ENCODE measurements at places on chromosomes 5 and 9.

- DNase-seq = no peak
Measured at GRCh38 chr5:7872517-7873130, 3.7 kb downstream of the MTRR start.

DNA sequence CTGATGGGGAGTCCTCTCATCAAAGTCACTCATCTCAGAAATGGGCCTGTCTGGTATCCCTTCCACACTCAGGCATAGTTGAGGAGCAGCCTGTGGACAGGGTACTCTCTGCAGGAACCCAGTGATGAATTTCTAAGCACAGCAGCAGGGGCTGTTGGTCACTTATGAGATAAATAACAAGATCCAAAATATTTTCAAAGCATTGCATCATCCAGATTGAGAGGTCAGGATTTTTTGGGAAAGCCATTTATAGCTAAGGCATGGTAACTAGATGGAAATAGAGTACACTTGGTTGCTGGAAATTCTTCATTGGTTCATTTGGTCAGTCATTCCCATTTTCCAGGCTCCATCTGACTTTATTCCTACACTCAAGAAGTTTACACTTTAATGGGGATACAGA, 246.8 kb upstream of the RAI14 start:
- no peak for DNase-seq

DNA sequence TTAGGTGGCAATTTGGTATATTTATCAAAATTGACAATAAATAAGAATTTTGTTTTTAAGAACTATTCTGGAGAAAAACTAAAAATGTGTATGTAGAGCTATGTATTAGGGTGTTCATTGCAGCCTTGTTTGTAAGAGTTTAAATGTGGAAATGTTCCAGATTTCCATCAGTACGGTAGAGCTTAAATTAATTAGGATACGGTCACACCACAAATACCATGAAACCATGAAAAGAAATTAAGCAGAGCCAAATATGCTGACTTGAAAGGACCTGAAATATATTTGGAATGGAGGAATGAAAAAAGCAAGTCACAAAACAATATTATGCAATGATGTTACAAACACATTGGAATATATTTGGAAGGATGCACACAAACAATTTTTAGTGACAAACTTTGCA, 64.6 kb downstream of the ACTBL2 start:
- no peak for DNase-seq

DNA sequence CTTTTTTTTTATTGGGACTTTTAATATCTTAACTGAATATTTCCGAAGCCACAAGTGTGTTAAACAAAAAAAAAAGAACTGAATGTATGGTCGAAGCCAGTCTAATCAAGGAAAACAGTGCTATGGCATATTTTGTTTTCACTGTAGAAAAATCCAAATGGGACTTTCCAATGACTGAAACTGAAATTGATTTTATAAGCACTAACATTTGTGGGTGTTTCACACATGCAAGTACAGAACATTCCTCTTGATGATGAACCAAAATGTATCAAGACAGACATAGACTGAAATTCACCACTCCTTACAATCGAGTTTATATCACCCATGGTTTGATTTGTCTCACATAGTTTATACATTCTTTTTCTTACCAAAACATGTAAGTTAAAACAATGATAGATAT, 1026.8 kb downstream of the CDH18 start:
- DNase-seq = no peak

DNA sequence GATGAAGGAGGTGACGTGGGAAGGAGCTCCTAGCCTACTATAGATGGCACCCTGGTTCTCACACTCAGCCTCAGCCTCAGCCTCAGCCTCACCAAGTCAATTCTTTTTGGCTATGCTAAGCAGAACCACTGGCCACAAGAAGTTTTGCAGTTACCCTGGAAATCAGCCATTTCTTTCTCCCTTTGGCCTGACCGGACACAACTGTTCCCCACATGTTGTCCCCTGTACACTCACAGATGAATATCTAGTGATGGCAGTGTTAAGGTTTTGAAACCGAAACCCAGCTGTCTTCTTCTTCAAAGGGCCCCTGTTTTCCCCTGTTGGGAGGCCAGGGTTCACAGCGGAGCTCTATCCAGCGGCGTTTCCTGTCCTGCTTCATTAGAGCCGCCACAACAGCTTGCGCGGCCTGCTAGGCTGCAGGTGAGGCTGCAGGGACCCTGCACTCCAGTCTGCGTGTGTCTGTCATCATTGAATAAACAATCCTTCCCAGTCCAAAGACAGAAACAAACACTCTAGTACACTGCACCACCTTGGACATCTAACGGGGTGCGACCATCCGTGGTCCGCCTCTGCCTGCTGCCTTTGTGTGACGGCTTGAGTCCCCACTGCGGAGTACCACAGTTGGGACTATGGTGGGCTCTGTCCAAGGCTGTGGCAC, 250.5 kb downstream of the DENND1A start:
- no peak for DNase-seq

DNA sequence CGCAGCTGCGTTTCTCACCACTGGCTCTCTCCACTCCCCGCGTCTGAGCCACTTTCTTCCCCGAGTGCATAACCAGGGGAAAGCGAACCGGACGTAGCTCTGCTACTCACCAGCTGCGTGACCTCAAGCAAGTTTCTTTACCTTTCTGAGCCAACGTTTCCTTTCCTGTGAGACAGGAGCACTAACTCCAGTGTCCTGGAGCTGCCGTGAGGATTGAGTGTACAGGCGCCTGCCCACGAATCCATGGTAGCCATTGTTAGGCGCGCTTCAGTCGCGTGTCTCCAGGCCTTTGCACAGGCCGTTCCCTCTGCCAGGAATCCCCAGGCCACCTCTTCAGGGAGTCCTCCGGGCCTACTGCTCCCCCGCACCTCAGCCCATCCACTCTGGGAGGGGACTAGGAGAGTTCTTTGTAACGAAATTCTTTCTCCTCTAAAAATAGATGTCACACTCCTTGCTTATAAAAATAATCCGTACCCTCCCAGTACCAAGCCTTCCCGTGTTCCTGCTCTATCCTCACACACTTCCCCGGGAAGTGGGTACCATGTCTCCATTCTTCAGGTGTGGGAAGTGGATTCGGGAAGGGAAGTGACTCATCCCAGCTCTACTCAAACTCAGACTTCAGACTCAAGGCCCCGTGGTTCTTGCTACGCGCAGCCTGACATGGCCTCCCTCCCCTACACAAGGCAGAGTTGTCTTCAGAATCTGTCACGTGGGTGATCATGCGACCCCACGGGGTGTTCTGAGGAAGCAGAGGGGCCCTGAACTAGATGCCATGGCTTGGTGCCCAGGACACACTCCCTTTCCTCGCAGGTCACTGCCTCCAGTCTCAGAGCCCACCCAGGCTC, 16.1 kb upstream of the CRB2 start:
- no peak for DNase-seq

- no peak for DNase-seq
Measured at GRCh38 chr5:1381370-1382247, 36.7 kb upstream of the CLPTM1L start.

GRCh38 chr5:146390469-146390868, 51.8 kb downstream of the POU4F3 start:
- no peak for DNase-seq

GRCh38 chr9:93098236-93098946, 2.4 kb downstream of the CARD19 start:
- peak; percentile 63 for DNase-seq
